Mesothelial cell of epicardium (in vitro differentiated cells): ENCODE measurements at places on chromosomes 11 and 22.

- H3K27ac ChIP-seq: peak overlapping the region; percentile 87
- DNase-seq: no peak
- H3K36me3 ChIP-seq: no peaks in the 10 kb centered on the region
- H3K4me3 ChIP-seq: peak overlapping the region; percentile 75
- no peaks in the 10 kb centered on the region for H3K27me3 ChIP-seq
These were observed 558 bp downstream of the TSPAN4 start for GRCh38 chr11:843086-843734.

DNA sequence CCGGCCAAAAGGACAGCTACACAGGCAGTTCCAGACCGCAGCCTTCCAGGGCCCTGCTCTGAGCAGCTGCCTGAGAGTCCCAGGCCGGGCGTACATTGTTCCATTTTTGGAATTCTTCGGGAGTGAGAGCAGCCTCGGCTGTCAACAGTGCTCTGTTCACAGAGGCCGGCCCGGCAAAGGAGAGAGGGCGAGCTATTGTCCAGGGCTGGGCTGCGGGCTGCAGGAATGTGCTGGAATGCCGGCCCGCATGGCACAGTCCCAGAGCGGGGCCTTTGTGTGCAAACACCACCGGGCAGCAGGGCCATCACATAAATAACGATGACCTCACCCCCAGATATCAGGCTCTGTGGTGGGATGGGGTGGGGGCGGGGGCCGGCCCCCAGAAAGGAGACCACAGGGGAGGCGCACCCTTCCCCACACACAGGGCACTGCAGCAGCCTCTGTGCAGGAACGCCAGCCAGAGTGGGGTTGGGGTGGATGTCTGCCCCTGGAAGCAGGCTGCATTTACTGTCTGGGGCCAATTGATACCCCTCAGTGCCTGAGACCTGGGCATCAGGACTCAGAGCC is 15.8 kb downstream of the LINC01488 start:
- H3K4me1 ChIP-seq: peaks cover 9% of the 10 kb centered on the region
- peak overlapping the region; percentile 17 for H3K4me3 ChIP-seq
- peak; percentile 60 for DNase-seq
- H3K36me3 ChIP-seq: no peaks in the 10 kb centered on the region
- no peaks in the 10 kb centered on the region for H3K27me3 ChIP-seq

DNA sequence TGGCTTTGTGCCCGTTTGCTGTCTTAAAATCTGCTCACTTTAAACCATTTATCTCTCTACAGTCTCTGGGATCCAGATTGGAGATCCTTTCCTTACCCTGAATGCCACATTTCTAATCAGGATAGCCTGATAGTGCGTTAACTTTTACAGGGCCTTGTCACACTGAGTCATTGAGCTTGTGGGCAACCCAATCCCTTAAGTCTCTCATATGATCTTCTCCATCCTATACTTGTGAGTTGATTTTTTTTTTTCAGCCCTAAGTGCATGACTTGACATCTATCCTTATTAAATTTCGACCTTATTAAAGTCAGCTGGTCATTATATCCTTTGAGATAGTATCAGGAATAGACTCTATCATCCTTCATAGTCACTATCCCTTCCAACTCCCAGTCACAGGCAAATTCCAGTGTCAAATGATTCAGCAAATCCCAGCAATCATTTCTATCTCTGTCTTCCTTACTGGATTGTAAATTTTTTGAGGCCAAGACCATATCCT is 57.7 kb downstream of the TEAD1 start:
- no peak overlapping the region for H3K4me3 ChIP-seq
- H3K27me3 ChIP-seq: no peaks in the 10 kb centered on the region
- peak overlapping the region; percentile 91 for H3K27ac ChIP-seq
- H3K36me3 ChIP-seq: no peaks in the 10 kb centered on the region
- DNase-seq: no peak
- peaks cover 70% of the 10 kb centered on the region for H3K4me1 ChIP-seq

GRCh38 chr11:108027057-108027456 is 18.4 kb downstream of the CUL5 start:
- no peak for DNase-seq
- H3K4me1 ChIP-seq: peaks cover 20% of the 10 kb centered on the region

DNA sequence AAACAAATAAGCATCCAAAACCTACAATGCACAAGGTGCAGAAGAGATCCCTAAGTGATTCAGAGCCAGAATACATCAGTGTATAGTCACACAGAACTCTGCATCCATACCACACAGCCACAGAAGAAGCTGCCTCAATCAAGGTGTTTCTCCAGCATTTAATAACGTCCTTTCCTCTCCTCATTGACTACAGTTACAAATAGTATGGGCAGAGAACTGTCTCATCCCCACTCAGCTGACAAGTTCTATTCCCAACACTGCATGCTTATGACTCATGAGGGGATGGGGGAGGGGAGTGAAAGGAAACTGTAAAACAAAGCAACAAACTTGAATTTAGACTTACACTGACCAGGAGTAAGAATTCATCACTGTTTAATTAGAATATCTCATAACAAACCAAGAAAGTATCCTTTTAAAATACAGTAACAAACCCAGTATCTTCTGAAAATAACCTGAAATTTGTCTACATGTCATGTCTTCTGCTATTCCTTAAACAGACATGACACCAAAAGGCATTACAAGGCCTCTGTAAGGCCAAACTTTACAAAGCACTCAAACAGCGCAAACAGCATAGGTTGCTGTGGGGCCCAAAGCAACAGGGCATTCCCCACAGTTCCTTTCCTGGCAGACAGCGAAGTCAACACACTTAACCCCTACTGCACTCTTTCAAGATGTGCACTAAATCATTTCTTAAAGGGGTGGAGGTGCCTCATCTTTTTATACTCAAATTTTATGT is 29.3 kb downstream of the CELF1 start:
- peak overlapping the region; percentile 87 for H3K27ac ChIP-seq
- H3K4me1 ChIP-seq: peaks cover 34% of the 10 kb centered on the region
- no peak overlapping the region for H3K4me3 ChIP-seq
- no peaks in the 10 kb centered on the region for H3K27me3 ChIP-seq
- no peak for DNase-seq
